ENCODE measurements at places on chromosomes 6 and 20.

- DNase-seq = no peak
Measured at GRCh38 chr6:150565945-150566344, 33.7 kb upstream of the PLEKHG1 start.

GRCh38 chr6:37486121-37486839, 13.4 kb downstream of the CCDC167 start:
- no peak for DNase-seq

GRCh38 chr6:5851261-5851757, 155.4 kb downstream of the NRN1 start:
- peak; percentile 54 for DNase-seq

GRCh38 chr6:146775220-146775619, 176.4 kb downstream of the ADGB start:
- no peak for DNase-seq

DNA sequence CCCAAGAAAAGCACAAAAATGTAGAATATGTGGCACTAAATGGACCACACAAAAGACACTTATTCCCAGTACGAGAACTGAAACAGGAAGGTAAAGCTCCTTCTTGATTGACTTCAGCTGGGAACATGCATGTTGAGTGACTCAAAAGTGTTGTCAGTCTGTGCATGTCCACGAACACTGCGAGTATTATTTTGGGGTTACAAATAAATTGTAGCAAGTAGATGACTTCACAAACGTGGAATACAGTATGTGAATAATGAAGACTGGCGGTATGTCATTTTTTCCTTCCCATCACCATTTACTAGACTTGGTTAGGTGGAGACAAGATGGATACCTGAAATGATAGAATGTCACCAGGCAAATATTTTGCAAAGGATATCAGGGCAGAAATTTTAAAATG, 45.4 kb downstream of the L3MBTL3 start:
- no peak for DNase-seq

GRCh38 chr6:69780585-69781178, 16.1 kb downstream of the LMBRD1 start:
- no peak for DNase-seq

DNA sequence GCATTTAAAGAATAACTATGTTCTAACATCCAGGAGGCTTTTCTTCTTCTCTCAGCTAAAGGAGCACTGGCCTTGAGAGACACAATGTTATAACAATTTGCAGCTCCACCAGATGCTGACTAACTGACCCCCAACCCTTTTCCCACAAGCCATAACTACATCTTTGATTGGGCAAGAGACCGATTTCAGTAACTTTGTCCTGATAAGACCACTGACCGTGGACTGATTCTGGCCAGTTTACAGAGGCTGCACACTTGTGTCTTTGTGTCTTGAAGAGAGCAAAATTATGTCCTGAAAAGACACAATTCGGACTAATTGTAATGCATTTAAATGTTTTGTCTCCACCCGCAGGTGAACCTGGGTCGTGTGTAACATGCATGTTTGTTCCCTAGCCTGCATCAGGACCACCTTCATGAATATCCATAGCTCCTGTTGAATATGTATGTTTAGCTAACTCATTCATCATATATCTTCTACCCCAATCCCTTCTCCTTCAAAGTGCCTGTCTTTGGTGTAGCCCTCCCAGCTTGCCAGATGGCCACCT, 22.3 kb downstream of the ABRACL start:
- no peak for DNase-seq

DNA sequence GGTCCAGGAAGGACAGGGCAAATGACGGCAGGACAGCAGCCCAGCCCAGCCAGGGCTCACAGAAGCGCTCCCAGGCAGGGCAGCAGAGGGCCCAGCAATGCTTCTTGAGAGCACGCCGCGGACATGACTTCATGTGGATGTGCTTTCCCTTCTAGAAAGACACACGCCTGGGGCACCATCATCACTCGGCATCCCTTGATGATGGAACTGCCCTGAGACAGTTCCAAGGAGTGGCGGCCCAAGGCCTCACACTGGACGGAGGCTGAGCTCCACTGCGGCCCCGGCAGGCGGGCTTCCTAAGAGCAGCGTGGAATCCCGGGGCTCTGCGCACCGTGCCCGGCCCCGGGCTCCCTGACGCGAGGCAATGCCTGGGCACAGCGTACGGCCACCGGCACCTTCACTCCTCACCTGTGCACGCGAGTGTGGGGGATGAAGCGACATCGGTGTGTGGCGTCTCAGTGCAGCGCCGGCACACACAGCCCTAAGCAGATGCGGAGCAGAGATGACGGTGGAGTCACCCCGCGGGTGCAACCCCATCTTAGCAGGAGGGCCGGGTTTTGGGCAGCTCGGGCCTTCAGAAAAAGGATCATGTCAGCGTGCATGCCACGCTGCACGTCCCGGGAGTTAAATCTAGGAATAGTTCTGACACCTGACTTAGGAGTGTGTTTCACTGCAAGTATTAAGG, 86.6 kb downstream of the THBS2 start:
- DNase-seq = no peak

GRCh38 chr6:115854866-115855665, 205.6 kb downstream of the FRK start:
- DNase-seq = no peak

DNA sequence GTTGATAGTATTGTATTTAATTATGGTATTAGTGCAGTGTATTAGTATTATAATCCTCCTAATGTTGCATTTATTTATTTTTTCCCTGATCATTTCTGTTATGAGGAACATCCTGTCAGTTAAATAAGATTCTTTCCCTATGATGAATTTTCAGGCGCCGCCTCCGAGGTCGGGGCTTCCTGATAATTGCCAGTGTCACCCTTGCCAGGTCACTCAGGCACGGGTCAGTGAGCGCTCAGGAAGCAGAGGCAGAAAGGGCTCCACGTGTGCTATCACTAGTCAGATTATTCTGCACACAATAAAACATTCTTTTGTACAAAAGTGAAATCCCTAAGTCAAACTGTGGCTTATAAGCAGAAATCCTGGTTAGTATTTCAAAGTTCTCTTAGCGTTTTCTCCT, 64.8 kb downstream of the TSHZ2 start:
- no peak for DNase-seq

GRCh38 chr20:15902493-15902892, 670.8 kb downstream of the KIF16B start:
- DNase-seq = no peak

- no peak for DNase-seq
Measured at GRCh38 chr6:139722530-139722929, 348.1 kb upstream of the CITED2 start.

DNA sequence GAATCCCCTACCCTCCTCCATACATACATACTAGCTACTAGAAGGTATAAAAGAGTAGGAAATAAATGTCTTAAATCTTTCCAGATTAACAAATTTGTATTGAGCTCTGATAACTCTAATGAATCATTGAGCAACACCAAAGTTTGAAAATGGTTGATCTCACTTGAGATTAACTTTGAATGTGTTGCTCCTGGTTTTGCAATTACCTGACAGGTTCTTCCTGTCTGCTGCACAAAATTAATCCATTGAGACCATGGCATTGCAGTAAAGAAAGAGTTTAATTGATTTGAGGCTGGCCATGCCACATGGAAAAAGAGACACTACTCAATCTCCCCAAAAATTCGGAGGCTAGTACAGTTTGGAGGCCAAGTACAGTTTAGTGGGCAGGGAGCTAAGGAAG, 21.3 kb upstream of the EZR start:
- DNase-seq = no peak

- DNase-seq = no peak
Measured at GRCh38 chr6:167442796-167443680, 118.2 kb downstream of the TTLL2 start.

DNA sequence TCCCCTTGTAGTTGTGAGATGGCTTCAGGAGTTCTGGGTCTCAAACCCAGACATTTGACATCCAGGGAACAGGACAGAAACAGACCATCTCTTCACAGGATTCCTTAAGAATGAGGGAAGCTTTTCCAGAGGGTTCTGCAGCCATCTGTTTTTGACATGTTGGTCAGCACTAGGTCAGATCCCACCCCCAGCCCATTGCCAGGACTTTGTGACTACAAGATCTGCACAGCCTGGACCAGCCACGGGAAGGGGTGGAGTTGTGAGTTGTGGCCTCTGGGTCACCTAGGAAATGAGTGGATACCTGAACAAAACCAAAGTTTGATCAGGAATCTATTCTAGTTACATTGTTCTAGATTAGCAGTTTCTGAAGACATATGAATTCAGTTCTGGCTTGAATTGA, 39.2 kb upstream of the SSTR4 start:
- DNase-seq = no peak

DNA sequence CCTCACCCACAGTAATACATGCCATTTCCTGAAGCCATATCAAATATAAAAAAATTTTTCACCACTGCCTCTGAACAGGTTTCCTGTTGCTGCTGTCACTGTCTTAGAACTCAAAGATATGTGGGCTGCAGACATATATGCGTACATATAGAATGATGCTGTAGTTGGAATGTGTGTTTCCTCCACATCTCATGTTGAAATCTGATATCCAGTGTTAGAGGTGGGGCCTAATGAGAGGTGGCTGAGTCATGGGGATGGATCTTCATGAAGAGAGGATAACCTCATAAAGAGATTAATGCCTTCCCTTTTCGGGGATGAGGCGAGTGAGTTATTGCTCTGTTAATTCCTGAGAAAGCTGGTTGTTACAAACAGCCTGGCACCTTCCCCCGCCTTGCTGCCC, 7.7 kb upstream of the SCP2D1 start:
- no peak for DNase-seq

GRCh38 chr6:170158296-170159021, 132.4 kb downstream of the DLL1 start:
- DNase-seq = no peak

GRCh38 chr6:56370127-56370540, 122.8 kb upstream of the COL21A1 start:
- DNase-seq = no peak

GRCh38 chr6:129713806-129714333, 3.9 kb upstream of the ARHGAP18 start:
- no peak for DNase-seq

- peak; percentile 31 for DNase-seq
Measured at GRCh38 chr6:43171707-43172103, 636 bp downstream of the SRF start.

DNA sequence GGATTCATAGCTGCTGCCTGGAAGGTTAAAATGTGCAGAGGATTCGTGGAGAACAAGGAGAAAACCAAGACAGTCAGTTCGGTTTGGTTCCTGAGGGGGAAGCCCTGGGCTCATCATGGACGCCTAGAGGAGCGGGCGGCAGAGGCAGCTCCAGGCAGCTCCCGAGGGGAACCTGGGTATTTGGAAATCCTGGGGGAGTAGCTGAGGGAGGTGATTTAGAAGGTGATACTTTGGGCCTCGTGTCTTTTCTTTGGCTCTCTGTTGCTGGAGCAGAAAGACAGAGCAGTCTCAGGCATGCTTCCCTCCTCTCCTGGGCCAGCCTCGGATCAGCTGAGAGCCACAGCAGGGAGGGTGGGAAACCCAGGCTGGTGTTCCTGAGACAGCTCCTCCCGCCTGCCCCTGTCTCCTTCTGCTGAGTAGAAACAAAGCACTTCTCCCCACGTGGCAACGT, 139.5 kb downstream of the DLL1 start:
- DNase-seq = no peak
